ENCODE measurements at places on chromosomes 5 and 9.

DNA sequence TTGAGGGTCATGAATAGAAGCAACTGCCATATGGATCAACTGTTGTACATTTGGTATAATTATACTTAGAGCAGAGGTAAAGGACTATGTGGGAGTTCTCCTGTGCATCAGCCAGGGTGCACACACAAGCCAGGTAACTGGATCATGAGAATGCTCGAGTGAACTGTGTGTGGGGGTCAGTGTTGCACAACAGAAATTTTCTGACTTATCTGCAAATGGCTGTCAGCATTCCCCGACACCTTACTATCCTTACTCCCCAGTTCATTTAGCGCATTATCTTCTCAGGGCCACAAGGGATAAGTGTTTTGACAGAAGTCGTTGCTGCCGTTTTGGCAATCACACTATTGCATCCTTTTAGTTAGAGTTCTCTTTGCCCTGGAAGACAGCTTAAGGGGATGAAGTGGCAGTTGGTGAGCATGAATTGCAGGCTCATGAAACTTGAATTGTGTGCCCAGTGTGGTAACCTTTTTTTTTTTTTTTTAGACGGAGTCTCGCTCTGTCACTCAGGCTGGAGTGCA lies 1.7 kb downstream of the CANX start:
- no peak for DNase-seq

DNA sequence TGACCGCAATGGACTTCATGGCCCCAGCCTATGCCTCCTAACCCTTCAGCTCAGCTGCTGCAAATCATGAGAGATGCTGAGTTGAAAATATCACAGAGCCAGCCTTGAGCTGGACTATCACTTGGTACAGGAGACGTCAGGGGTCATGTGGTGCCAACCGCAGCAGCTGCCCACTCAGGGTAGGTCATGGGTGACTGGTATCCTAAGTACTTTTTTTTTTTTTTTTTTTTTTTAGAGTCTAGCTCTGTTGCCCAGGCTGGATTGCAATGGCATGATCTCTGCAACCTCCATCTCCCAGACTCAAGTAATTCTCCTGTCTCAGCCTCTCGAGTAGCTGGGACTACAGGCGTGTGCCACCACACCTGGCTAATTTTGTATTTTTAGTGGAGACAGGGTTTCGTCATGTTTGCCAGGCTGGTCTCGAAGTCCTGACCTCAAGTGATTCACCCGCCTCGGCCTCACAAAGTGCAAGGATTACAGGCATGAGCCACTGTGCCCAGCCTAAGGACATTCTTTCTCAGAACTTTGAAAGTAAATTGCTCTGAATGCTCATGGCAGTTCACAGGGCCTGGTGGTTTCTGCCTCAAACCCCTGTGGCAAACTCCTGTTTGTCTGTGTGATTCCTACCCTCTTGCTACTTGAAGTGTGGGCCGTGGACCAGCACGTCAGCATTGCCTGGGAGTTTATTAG lies 21.3 kb downstream of the WWC1 start:
- no peak for DNase-seq

DNA sequence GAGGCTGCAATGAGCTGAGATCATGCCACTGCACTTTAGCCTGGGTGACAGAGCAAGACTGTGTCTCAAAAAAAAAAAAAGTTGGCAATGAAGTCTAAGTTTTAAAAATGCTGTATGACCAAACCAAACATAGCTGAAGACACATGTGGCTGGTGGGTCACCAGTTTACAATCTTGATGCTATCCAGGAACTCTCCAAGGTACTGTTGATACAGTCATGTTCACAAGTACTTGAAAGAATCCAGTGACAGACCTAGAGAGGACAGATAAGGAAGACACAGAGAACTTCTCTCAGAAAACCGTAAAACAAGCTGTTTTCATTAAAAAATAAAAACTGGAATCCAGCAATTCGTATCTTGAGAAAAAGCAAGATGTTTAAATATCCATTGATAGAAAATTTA lies 95.7 kb downstream of the ACTBL2 start:
- no peak for DNase-seq

DNA sequence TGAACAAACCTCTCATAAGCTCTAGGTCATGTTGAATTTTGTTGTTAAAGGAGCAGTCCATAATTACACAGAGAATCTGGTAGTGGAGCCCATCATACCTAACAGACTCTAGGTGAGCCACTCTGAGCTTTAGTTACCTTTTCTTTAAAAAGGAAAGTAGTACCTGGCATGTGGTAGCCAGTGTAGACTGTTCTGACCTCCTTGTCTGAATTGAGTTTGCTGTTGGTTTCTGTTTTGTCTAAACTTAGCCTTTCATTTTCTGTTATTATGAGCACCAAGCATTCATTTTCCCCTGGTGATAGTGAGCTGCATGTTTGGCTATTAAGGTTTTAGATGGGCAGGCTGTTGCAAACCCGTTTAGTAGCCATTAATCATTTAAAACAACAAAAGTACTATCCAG lies 112.2 kb downstream of the MAST4 start:
- no peak for DNase-seq

DNA sequence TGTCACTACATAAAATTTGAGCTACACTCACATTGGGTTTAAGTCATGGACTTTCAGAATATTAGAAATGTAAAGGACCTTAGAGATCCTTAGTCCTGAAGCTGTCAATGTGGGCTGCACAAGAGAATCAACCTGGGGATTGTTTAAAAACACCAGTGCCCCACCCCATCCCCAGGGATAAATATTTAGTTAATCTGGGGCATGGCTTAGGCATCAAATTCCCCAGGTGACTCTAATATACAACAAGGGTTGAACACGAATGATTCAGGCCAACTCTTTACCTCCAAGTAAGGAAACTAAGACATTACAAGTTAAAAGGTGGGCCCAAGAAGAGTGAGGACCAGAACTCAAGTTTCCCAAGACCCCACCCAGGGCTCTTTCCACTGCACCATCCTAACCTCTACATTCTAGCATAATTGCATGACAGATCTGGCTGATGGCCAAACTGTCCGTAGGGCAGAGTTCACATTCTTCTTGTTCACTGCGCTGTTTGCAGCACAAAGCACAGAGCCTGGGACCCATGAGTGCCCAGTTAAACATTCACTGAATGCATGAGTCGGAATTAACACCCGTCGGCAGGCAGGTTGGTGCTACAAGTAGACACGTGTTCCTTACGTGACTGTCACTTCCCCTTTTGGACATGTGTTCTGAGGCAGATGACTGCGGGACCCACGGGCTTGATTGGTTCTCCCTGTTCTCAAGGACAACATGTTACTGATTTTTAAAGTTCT lies 25.2 kb downstream of the CYFIP2 start:
- DNase-seq, result no peak

DNA sequence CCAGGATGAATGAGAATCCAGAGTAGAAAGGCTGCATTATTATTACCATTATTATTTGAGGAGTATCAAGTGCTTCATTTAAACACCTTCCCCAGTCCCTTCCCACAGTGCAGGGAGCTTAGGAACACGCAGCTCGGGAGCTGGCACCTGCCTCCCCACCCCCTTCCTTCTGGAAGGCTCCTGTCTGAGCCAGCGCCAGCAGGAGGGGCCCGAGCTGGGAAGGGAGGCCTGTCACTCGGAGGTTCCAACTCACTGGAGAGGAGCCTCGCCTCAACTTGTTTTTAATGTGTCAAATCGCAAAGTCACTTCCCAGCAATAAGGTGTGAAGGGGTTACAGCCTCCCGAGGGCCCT lies 156.4 kb upstream of the IRX4 start:
- no peak for DNase-seq

GRCh38 chr9:130306823-130307666 lies 41.5 kb downstream of the HMCN2 start:
- DNase-seq, result no peak

DNA sequence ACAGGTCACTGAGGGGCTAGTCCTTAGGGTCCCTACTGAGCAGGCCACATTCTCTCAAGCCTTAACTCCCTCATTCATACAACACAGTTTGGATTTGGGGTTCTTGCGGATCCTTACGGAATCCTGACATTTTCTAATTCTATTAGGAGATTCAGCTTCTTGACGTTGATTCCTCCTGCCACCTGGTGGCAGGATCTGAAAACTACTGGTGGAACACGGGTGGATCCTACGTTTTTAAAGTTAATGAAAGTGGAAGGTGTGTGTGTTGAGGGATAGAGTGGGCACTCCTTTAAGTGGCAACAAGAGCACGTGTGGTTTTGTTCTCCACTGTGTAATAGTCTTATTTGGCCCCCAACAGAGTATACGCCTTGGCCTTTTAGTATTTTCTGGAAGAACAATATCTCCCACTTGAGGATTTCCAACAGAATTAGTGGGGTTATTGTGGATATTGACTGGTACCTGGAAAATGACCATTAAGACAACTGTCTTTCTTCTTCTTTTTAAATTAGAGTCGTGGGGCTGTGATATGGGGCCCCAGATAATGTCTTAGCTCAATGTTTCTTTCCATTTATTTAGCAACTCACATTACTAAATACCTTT lies 25.2 kb downstream of the SLC28A3 start:
- DNase-seq, result peak; percentile 33

DNA sequence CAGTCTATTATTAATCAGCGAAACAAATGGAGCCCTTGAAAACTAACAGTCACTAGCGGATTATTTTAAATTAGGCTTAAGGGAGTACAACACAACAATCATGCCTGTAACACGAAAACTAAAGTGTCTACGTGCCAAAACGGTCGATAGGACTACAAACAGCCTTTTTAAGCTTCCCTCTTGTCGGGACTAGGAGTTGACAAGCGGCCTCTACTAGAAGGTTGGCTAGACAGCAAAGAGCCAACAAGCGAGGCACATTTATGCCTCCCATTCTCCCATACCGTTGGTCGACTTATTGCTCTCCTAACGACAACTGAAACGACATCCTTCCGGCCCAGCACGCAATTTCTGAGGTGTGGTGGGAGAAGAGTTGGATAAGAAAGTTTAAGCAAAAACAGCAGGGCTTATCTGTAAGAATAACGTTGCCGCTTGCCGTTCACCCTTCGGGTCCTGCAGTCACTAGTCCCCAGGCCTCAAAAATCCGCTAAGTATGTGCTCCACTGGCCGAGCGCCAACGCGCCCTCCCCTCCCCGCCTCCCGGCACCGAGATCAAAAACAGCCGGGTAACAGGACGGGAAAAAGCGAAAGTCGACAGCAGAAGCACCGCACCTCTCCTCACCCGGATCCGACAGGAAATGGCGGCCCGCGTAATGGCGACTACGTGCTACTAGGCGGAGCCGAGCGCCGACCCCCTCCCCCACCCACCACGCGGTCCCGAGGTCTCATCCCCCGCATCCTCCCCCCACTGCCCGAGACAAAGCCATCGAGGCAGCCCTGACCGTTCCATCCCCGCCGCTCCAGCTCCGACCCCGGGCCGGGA lies 813 bp downstream of the HNRNPK start:
- peak; percentile 72 for DNase-seq

GRCh38 chr9:131698618-131698985 lies 41.3 kb downstream of the RAPGEF1 start:
- DNase-seq, result no peak

DNA sequence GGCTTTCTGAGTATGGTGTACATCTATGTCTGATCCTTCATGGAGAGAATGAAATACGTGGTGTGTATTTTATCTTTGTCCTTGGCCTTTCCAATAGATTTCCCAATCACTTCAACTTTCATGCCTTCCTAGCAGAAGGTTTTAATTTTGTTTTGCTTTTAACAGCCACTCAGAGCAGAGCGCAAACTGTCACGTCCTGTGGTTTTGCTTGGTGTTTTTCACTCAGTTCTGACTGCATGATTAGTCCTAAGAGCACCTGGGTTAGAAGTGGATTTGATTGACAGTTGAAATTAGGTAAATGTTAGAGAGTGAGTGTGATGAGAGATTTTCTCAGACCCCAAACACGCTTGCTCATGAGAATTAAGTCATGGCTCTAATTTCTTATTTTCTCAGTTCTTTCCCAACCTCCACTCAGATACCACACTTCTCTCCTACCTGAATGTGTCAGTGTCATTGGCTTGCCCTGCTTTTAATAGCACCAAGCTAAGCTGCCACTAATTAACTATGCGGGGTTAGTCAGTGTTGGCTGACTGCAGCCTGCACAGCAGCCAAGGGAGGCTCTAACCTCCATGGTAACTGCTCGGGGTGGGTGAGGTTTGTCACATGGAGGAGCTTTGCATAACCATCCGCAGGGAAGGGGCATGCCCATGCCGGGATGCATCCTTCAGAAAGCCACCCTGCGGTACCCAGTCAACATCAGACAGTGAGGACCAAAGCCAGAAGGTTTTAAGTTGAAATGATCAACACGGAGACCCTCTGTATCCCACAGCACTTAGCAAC lies 173.4 kb downstream of the NR3C1 start:
- DNase-seq, result no peak

- DNase-seq, result no peak
Measured at GRCh38 chr5:79464695-79465332, 49.1 kb downstream of the HOMER1 start.

GRCh38 chr5:177474002-177474476 lies 605 bp upstream of the DBN1 start:
- DNase-seq, result no peak

- DNase-seq, result no peak
Measured at GRCh38 chr5:1323803-1324173, 21.1 kb downstream of the CLPTM1L start.

- no peak for DNase-seq
Measured at GRCh38 chr5:174411479-174411819, 312.9 kb upstream of the MSX2 start.

GRCh38 chr9:78278177-78278777 lies 18.6 kb upstream of the PSAT1 start:
- no peak for DNase-seq

DNA sequence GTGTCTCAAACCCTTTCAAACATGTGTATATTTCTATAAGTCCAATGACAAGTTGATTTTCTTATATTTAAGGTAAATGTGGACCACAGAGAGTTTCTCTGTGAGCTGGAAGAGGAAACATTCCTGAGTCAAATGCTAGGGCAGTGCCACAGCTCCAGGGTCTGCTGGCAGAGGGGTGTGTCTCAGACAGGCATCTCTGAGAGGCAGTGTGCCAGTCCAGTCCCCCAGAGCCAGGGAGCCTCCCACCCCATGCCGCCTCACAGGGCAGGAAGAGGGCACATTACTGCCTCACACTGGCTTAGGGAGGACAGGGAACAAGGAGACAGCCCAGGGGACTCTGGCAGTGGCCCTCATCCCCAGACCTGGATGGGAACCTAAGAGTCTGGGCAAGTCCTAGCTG lies 120.2 kb downstream of the TENT4A start:
- DNase-seq, result no peak

DNA sequence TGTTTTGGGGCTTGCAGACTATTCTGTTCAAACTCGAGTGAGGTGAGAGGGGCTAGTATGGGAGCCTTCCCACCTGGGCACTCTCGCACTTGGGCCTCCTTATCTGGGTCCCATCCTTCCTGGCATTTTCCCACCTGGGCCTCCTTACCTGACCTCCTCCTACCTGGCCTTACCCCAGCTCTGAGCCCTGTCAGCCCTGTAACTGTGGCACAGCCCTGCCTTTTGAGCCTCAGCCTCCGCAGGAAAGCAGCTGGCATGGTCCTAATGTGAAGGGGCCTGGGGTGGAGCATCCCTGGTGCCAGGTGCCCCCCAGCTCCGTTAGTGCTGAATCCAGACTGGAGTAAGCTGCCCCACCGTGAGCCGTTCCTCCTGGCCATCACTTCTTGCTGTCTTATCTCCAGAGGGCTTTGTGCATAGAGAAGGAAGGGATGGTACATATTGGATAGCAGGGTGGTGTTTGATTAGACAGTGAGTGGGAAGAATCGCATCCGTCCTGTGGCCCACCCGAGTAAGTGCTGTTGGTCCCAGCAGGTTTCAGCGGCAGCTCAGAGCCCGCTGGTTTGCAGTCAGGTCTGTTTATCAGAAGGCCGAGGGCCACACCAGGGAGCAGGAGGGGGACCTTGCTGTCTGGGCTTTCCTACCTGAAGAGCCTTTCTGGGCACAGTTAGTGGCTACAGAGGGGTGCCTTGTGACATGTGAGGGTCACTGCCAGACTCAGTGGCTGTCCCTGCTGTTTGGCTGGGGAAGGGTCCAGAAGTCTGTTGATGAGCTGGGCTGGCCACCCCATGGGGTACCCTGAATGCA lies 76.5 kb downstream of the WNK2 start:
- DNase-seq, result no peak

All from caudate nucleus (tissue), 63 donors.